GM12865 (cell line): ENCODE measurements at places on chromosomes 6 and 20.

DNA sequence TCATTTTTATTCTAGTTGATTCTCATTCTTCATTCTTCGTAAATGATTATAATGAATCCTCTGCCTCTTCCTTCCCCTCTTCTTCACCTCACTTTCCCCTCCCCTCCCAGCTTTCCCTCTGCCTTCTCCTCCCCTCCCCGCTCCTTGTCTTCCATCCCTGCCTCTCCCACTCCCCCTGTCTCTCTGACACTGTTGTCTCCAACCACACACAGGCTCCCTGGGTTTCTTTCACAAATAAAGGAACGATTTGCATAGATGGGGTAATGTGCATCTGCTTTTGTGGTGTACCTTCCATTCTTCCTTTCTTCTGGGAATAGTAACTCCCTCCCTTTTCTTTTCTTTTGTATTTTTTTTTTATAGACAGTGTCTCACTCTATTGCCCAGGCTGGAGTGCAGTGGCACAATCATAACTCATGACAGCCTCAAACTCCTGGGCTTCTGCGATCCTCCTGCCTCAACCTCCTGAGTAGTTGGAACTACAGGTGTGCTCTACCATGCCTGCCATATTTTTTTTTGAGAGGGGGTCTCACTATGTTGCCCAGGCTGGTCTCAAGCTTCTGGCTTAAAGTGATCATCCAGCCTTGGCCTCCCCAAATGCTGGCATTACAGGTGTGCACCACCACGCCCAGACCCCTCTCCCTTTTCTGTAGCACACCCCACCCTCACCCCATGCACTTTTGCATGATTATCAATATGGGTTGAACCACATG lies 318.6 kb downstream of the PRKN start:
- no peak for DNase-seq

DNA sequence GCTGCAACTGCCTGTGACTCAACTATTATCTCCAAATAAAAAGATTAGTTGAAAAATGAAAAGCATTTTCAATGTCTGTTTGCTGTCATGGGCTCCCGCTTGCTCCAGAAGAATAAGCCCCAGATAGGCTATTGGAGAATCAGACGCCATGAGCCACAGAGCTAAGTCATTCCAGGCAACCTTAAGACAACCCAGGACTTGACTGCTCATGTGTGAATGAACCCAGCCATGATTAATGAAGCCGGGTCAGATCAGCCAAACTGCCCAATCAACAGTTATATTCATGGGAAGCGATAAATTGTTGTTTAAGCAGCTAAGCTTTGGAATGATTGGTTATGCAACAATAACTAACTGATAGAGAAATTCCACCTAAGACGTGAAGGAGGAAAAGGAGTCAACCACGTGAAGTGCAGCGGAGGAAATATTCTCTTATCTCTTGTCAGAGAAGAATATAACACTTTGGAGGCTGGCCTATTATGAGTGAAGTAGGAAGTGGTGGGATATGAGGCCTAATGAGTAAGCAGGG lies 64.2 kb downstream of the DOK5 start:
- DNase-seq: no peak

- no peak for DNase-seq
These were observed 26.1 kb upstream of the DSP start for GRCh38 chr6:7515363-7515762.

- no peak for DNase-seq
These were observed 10.7 kb downstream of the NR2E1 start for GRCh38 chr6:108176281-108177089.

GRCh38 chr6:42171813-42172581 lies 1.2 kb upstream of the GUCA1A start:
- DNase-seq: no peak

GRCh38 chr6:170102582-170103481 lies 188.0 kb downstream of the DLL1 start:
- DNase-seq: no peak

- DNase-seq: peak; percentile 15
These were observed 16.4 kb upstream of the MICA start for GRCh38 chr6:31386977-31387376.

DNA sequence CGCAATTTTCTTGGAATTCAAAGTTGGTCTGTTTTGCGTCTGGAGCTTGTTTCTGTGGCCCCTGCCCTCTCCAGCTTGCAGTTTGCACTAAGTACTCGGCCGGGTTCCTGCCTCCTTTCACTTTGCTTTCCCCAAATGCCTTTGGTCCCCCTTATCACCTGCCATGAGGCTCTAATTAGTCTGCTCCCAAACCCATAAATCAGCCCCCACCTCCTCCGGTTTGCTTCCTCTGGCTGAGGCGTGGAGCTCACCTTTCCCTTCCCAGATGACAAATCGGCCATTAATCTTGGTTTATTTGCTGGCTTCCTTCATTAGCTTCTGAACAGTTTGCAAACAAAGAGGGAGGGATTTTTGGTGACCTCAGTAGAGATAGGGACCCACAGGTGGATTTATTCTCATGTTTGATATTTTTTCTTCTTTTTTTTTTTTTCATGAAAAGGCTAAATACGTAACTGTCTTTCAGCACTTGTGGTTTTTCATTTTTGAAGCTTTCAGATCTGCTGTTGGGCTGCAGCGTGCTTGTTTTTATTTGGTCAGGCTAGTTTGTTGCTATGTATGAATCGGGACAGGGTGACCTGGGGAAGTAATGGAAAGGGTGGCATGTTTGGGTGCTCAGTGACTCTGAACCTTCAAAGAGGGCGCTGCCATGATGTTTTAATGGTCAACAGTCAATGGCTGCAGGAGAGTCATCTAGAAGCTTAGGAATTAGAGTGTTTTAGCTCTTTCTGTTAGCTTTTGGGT lies 121.7 kb upstream of the JAG1 start:
- DNase-seq: no peak

- peak; percentile 66 for DNase-seq
These were observed 137.4 kb upstream of the HDAC2 start for GRCh38 chr6:114108119-114109002.

DNA sequence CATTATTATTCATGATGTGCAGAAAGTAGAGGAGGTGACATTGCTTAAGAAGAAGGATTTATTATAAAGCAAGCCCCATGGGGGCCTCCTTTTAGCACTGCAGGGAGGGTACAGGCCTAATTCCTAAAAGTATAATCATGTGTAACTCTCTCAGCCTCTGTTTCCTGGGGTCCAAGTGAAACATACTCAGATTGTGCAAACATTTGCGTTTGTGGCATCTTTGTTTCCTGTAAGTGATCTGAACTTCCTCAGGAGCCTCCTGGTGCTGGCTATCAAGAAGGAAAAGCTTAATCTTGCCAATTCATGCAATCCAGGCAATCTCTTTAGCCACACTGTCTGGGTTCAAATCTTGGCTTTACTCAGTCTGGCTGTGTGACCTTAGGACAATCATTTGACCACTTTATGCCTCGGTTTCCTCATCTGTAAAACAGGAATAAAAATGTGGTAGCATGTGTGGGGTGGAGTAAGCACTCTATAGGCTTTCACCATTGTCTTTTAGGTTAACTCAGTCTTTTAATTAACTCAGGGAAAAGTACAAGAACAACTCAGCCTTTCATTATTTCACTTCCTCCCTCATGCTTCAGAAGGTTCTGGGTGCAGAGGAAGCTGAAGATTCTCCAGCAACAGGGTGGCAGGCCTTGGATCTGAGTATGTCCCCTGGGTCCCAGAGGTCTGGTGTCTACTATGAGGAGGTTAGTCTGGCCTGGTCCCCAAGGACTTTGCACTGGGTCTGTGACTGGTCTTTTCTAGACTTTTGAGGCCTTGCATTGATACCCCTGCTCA lies 831 bp upstream of the SIRPB2 start:
- DNase-seq: no peak

DNA sequence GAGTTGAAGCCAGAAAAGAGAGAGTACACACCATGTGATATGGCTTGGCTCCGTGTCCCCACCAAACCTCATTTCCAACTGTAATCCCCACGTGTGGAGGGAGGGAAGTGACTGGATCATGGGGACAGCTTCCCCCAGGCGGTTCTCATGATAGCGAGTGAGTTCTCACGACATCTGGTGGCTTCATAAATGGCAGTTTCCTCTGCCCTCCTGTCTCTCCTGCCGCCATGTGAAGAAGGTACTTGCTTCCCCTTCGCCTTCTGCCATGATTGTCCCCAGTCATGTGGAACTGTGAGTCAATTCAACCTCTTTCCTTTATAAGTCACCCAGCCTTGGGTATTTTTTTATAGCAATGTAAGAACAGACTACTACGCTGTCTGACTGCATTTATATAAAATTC lies 40.3 kb downstream of the TAF4 start:
- no peak for DNase-seq

- DNase-seq: no peak
These were observed 4.7 kb upstream of the GJA1 start for GRCh38 chr6:121430514-121431460.

GRCh38 chr20:20712004-20712473 lies 405 bp downstream of the RALGAPA2 start:
- DNase-seq: no peak

DNA sequence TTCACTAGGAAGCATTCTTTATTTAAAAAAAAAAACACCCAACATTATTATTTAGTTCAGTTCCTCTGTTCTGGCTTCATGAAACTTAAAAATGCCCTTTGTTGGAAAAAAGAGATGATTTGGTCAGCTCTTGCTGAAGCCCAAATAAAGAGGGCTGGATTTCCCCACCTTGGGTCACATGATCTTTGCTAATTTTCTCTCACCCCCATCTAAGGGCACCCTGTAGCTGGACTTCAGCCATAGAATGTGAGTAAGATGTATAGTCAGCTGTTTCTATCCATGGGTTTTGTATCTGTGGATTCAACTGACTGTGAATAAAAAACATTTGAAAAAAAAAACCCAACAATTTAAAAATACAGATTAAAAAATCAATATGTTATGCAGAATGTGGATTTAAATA lies 213.9 kb upstream of the SULF2 start:
- DNase-seq: no peak

GRCh38 chr6:108793516-108794251 lies 54.5 kb upstream of the ARMC2 start:
- no peak for DNase-seq

GRCh38 chr20:31857861-31858759 lies 12.2 kb downstream of the DUSP15 start:
- peak; percentile 70 for DNase-seq

DNA sequence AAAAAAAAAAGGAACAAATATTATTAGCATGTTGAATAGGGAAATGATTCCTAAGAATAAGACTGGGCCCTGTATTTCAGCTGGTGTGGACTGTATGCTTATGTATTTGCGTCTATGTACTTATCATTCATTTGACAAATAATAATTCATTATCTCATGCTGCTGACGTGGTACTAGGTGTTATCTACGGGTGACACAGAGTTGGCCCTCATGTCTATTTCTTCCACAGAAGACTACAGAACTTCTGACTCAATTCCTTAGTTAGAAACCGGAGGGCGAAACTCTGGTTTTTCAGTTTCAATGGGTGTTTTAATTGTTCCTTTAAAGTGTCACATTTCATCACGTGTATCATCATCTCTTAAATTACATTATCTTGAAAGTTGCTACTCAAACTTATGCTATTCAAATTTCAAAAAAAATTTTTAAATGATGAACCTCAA lies 305.9 kb downstream of the CLIC5 start:
- DNase-seq: peak; percentile 88

GRCh38 chr6:134145786-134146185 lies 93.4 kb upstream of the SLC2A12 start:
- DNase-seq: peak; percentile 17

DNA sequence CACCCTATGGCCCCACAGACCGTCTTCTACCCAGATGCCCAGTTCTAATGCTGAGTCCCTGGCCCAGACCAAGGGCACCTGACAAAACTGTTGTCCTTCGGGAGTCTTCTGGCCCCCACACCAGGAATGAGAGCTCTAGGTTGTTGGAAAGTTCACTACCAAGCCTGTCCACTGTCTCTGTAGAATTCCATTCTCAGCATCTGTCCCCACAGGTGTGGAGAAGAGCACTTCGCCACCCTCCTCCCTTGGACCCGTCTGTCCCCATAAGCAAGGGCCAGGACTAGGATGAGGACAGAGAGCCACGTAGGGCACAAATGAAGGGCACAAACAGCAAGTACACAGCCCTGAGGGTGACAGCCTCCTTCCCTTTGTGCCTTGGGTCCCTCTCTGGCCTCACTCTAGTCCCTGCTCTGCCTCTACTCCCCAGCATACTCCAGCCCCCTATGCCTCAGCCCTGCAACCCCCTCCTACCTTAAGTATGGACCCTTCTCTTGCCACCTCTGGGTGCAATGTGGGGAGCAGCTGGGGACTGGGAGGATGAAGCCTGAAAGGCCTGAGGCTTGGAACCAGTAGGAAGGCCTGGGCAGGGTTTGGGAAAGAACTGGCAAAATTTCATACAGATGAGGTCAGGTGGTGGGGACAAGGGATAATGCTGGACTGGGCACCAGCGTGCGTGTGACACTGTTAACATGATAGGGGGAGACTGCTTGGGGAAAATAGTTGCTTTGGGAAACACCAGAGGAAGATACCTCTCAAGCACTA lies 4.3 kb downstream of the LZTS3 start:
- no peak for DNase-seq

GRCh38 chr6:38015341-38015740 lies 195.8 kb downstream of the ZFAND3 start:
- no peak for DNase-seq

DNA sequence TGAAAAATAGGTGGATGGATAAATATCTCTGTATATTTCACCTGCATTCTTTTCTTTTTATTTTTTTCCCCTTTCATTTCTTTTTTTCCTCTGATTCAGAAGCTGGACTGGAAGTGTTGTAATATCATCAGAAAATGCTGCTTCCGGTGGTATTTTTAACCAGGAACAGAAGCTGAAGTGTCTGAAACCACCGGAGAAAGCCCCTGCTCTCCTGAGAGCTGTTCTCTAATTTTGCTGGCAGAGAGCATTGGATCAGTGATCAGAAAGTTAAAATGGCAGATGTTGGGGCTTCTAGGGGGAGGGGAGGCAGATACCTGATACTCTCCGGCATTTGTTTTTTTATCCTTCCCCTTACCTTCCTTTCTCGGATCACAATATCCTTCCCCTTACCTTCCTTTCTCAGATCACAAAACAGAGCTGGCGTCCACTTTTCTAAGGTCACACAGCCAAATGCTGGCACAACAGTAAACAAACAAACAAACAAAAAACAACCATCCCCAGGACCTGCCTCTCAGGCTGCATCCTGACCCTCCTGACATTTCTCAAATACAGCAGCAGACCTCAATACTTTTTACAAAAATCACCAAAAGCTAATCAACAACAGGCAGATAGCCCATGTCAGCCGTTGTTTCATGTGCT lies 143.2 kb upstream of the ZNF217 start:
- peak; percentile 86 for DNase-seq

DNA sequence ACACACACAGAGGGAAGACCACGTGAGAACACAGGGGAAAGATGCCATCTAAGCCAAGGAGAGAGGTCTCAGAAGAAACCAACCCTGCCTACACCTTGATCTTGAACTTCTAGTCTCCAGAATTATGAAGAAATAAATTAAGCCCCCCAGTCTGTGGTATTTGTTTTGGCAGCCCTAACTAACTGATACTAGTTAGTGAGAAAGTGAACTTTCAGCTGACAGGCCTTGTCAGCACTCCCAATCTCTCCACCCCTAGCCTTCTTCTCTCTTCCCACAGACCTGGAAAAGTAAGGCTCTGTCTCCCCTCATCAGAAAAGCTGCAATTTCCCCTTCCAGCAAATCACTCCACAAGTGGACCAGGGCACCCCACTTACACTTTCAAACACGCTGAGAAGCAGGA lies 108.6 kb upstream of the CDYL start:
- no peak for DNase-seq
